Stimulated activated CD8-positive, alpha-beta memory T cell treated with anti-CD3 and anti-CD28 coated beads, Interleukin-4, amount 100 ng/mL, for 4 hours (primary cell): ENCODE measurements at places on chromosomes 3 and 15.

GRCh38 chr3:53040351-53040820 is 5.5 kb downstream of the SFMBT1 start:
- DNase-seq = no peak

DNA sequence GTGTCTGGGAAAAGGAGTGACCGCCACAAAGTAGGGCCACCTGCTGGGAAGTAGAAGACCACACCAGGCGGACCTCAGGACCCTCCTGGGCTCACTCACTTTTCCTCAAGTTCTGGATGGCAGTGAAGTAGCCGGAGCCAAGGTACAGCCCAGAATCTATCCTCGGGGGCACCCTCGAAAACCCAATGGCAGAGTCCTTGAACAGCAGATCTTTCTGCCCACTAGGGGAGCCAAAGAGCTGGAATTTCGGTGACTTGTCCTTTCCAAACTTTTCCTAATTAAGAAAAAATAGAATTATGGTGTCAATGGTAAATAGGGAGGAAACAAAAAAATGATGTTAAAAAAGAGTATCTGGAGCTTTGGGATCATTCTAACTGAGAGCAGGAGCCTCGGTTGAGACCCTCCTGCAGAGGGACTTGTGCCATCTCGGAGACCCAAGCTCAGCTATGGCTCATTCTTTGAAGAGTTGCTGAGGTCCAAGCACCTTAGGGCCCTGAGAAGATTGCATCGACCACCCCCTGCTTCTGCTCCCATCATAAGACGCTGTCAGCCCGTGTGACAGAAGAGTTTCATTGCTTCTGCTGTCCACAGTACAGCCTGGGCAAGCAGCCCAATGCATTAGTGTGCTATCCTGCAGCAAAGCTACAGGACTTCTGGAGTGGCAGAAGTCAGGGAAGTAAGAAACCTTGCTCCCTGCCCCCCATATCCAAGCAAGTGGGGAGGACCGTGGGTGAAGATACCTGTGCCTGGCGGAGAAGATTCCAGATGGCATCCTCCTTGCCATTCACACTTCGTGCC is 14.8 kb downstream of the LTF start:
- no peak for DNase-seq

DNA sequence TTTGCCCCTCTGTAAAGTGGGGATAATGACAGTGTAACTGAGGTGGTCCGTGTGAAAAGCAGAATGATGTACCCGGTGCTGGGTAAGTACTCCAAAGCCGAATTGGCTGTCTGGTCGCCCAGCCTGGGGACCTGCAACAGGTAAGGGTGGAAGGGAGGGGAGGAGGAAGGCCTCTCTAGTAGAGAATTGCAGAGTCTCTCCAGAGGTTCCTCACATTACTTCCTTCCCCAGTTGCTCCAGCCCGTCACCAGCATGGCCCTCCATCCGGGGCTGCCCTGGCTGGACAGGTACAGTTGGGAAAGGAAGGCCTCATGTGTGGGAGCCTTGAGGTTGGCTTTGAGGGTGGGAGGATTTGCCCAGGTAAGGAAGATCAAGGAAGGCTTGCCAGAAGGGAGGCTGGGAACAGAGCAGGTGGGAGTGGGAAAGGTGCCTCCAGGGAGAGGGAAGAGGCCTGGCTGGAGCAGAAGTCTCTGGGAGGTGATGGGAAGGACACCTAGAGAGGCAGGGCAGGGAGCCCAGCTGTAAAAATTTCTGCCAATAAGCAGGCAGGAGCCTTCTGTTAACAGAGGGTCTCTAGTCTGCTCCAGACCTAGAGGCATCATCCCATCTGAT is 1.7 kb upstream of the PSTPIP1 start:
- no peak for DNase-seq

DNA sequence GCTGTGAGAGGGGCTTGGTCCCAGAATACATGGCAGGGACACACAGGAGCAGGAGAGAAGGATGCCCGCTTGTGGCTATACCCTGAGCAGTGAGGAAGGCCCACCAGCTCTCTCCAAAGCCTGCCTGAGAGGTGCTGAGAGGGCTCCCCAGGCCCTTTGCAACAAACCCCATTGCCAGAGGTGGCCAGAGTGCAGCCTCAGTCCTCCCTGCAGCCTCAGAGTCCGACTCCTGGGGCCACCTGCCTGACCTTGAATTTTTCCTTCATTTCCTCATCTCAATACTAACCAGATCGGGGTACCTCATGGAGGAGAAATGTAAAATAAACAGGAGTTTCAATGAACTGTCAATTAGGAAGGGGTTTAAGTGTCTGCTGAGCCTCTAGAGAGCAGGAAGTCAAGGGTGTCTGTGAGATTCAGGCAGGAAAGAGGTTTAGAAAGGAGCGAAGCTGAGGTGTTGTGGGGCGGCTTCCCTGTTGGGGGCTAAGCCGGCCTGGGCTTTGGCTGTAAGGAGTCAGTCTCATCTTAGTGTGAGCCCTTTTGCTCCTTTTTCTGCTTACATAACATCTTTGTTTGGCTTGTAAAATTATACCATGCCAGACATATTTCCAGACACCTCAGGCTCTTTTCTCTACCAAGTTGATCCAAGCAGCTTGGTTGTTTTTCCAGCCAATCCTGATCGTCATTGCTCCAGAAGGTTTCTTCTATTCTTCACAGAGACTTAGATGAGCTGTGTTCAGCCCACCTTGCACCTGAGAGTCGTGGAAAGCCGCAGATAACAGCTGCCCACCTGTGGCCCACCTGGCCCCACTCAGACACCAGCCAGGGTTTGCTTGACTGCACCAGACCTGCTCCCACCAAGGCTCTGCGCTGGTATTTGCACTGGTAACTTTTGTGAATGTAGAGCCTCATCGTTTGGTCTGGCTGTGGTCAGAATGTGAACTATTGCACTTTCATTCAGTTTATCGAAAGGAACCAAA is 36.7 kb downstream of the CMTM7 start:
- no peak for DNase-seq
